NCI-H526 treated with DMSO at 0.1 percent for 48 hours (cell line): ENCODE measurements at places on chromosomes 6 and 20.

DNA sequence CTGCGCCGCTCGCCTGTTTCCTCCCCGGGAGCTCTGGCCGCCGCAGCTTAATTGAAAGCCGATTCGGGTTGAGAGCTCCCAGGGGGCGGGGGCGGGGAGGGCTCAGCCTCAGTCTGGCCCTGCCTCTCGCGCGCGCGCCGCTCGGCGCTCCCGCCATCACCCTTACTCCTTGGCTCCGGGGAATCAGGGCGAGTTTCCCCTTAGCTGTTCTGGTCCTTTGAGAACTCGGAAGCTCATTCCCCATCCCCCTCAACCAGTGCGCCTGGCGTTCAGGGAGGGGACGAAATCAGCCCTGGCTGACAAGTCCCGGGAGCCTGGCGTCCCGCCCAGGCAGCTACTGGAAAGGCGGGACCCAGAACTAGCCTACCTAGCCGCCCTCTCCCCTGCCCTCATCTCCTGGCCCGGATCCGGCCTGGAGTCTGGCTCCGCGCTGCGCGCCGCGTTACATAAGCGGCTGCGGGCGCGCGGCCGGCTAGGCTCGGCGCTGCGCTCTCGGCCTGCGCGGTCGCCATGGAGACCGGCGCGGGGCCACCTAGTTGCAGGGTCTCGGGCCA lies 2.8 kb downstream of the SLC12A5 start:
- peak; percentile 58 for DNase-seq

DNA sequence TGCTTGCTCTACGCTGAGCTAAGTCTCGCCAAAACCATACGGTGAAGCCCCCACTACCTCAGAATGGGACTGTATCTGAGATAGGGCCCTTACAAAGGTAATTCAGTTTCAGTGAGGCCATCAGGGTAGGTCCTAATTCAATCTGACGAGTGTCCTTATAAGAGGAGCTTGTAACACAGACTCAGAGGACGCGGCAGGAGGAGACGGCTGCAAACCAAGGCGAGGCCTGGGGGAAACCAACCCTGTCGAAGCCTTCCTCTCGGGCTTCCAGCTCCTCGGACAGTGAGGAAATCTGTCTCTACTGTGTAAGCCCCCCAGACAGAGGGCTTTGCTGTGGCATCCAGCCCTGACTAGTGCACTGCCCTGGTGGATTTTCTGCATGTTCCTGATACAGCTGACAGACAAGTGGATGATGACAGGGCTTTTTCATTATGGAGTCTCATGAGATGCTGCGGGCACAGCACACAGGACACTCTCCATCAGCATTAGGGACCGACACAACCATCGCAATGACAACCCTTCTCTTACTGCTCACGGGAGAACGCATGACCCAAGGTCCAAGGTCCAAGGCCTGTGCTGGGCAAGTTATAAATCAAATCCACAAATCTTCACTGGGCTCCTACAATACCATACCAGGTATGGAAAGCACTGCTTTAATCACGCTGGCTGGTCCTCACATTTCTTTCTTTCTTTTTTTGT lies 48.2 kb downstream of the SSR1 start:
- no peak for DNase-seq

DNA sequence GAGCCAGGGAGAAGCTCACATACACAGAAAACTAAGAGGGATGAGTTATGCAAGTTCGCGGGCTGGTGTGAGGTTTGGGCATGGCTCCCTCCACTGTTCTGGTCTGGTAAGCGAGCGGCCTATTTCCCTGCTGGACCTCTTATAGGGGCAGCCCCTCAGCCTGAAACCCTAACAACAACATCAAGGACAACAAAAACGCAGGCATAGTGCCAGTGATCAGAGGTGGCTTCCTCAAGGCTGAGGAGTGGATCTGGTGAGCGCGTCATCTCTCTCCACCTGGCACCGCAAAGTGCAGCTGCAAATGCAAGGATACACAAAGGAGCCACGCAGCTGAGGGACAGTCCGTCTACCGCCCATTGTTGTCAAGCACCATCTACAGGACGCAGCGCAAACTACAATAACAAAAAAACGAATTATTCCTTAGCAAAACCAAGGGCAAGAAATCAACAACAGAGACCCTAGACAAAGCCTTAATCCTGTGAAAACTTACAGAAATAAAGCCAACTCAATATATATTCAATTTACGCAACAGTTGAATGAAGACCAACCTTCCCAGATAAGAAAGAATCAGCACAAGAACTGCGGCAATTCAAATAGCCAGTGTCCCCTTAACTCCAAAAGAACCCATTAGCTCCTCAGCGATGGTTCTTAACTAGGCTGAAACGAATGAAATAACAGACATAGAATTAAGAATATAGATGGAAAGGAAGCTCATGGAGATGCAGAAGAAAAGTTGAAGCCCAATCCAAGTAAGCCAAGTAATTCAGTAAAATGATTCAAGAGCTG lies 9.2 kb upstream of the DEFB110 start:
- DNase-seq: peak; percentile 55

DNA sequence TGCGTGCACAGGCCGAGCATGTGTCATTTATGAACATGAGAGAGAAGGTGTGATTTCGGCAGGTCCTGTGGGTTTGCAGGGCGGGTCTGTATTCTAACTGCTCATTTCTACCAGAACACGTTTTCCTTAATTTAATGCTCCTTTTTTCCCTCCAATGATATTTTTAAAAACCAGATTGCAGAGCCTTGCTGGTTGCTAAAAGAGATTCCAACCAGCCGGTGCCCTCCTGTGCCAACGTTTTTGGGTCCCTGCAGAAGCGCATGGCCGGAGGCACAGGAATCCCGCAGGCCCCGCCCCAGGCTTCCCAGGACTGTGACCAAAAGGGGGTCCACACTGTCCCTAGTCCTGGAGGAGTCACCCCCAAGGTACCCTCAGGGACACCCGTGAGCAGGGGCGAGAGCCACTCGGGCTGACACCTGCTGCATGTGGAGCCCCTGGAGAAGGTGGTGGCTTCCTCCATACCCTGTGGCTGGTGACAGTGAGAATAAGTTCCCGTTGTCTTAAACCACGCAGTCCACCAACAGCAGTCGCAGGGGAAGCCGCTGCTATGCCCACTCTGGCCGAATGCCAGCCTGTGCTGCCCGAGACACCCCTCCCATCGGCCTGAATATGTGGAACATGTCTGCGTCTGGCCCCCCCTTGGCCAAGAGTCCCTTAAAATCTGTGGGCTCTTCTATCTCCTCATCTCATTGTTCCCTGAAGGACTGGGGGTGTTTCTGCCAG lies 15.7 kb upstream of the NTSR1 start:
- no peak for DNase-seq
